MG63 (cell line): ENCODE measurements at places on chromosomes 2 and 18.

- DNase-seq = no peak
These were observed 75.3 kb downstream of the GALNT3 start for GRCh38 chr2:165718610-165719210.

DNA sequence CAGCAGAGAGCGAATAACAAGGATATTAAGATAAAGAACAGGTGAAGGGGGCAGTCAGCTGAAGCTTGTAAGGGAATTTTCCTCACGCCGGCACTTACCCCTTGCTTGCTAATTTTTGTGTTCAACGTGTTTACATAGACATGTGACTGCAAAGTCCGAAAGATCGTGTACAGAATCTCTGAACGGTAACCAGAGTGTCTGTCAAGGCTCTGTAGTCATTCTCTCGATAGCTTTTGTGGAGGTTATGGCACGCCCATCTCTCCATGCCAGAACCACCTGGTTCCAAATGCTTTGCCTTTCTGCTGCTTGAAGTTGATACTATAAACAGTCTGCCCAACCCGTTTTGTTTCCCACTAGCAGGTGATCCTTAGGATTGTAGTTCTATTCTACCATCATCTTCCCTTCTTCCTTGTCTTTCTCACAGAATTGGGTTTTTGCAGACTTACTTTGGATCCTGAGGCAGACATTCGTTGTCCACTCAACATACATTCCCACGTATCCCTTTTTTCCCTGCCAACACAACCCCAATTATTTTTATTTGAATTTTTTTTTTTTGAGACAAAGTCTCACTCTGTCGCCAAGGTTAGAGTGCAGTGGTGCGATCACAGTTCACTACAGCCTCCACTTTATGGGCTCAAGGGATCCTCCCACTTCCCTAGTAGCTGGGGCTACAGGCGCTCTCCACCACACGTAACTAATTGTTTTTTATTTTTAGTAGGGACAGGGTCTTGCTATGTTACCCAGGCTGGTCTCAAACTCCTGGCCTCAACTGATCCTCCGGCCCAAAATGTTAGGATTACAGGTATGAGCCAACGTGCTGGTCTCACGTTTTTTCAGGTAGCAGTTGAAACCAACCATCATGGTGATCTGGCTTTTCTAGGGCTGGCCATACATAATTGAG is 1.3 kb upstream of the USP34 start:
- DNase-seq = no peak

DNA sequence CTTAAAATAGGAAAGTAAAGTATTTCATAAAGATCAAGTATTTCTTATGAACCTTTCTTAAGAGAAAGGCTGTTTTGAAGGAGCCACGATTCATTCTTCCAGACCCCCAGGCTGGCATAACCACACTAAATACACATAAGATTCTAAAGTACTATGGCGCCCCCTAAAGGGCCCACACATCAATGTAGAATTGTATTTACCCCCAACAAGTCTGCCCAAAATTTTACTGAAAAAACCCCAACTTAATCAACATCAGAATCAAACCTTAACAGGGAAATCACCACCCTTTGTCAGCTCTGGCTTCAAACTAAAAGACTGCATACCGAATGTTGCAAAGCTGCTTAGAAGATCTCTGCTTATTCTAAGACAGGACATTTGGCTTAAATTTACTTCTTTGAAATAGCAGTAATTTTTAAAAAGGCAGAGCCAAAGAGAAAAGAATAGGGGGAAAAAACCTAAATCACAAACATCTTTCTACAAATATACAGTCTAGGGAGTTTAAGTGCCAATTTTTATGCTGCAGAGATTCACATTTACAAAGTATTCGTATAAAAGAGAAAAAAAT is 20.4 kb upstream of the BCL2 start:
- DNase-seq = no peak

DNA sequence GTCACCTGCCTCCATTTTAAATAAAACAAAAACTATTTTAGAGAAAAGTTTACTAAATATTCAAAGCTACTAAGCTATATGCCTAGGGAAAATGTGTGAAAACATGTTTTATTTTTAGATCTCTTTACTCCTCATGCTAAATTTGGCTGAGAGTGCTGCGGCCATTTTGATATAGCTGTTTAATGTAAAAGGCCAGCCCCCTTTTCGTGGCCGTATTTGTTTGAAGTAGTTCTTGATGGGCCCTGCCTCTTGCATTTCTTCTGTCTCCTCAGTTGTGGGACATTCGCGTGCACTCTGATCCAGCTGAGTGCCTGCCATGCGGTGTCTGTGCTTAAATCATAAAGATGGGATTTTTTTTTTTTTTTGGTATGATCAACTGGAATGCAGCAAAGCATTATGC is 64.0 kb downstream of the ZNF407 start:
- DNase-seq = no peak

DNA sequence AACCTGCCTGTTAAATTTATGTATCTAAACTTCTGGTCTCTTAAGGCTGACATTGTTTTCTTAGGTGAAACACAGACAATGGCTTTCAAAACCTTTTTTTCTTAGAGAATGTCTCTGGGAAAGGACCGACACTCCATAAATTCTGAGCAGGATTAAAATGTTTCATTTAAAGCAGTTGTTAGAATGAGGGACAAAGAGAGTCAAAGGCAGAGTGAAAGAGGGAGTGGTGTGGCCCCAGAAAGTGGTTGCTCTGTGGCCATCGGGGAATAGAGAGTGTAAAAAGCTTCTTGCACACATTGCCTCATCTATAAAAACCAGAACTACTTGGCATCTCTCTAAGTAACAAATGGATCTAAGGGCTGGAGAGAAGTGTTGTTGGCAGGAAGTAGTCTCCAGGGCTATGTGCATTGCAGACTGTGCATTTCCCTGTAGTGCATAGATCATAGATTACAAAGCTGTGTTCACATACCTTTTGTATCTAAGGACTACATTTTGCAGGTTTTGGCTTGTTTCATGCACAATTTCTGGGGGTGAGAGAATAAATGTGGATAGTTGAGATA is 3.6 kb downstream of the RPRM start:
- no peak for DNase-seq
